ENCODE measurements at places on chromosomes 2 and 18.

DNA sequence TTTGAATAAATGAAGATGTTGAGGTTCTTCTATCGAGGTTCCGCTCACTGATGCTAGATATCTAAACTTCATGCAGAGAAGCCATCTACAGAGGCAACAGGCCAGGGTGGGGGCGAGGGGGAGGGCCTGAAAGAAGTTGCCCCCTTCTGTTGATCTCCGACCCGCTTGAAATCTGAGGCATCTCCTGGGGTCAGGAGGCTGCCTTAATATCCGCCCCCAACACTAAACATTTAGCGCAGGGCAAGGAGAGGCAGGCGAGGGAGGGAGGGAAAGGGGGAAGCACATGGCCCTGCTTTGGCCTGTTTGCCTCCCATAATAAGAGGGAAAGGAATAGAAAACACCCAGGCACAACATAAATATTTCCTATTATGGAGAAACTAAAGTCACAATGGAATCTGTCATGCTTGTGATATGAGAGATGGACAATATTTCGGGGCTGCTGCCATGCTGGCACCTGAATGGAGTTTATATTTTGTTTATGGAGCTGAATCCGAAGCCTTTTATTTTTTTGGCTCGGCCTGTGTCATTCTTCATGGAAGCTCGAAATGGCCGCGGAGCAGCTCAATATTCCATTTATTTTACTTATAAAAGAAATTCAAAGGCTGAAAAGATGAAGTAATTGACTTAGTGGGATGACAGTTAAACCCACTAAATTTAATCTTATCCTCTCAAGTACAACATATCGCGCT, 221.1 kb downstream of the INSIG2 start:
- DNase-seq = no peak

- DNase-seq = no peak
These were observed 11.3 kb downstream of the MC5R start for GRCh38 chr18:13835202-13835601.

DNA sequence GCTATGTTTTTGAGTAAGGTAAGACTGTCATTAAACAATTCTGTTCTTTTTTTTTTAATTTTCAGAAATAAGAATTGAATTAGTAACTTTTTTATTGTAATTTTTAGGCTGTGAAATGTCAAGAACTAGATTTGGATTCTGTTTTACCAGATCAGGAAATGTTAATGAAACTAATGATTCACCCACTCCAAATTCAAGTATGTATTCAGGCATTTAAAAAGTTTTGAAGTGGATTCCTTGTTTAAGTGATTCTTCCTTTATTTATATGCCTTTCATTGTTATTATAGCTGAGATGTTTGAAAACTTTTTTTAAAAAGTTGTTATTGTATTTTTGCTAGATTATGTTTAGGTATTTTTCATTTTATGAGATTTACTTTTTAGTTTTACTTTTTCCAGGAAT, 96.7 kb downstream of the UBR3 start:
- DNase-seq = no peak

- DNase-seq = no peak
These were observed 5.7 kb downstream of the ROCK1 start for GRCh38 chr18:21105936-21106335.

DNA sequence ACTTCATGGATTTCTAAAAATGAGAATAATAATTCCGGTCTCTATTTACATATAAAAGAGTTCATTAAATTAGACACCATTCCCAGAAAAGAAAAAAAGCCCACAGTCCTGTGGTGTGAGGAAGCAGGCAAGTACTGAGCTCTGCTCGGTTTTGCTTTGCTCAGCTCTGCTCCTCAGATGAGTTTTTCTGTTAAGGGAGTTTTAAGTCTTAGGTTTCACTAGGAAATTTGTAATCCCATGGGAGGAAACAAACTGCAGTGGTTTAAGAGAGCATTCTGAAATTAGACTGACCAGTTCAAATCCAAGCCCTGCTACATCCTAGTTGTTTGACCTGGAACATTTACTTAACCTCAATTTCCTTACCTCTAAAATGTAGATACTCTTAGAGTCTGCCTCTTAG, 338.6 kb upstream of the MMADHC start:
- DNase-seq = no peak

- no peak for DNase-seq
These were observed 54.4 kb upstream of the SEC11C start for GRCh38 chr18:59085126-59085794.

DNA sequence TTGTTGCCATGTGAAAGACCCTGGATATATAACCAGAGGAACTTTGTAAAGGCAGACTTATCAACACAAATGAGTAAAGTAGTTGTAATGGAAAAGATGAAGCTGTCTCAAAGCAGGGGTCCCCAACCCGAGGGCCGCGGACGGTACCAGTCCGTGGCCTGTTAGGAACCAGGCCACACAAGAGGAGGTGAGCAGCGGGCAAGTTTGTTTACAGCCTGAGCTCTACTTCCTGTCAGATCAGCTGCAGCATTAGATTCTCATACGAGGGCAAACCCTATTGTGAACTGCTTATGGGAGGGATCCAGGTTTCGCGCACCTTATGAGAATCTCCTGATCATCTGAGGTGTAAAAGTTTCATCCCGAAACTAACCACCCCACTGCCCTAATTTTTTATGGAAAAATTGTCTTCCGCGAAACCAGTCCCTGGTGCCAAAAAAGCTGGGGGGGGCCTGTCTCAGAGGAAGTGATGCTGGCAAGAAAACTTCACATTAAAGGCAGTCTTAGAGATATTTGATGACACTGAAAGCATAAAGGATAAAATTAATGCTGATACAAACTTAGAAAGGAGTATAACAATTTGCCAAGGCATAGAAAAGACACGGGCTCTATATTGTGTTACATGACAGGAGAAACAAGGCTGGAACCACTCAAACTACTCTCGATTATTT, 57.5 kb upstream of the MSTN start:
- no peak for DNase-seq

DNA sequence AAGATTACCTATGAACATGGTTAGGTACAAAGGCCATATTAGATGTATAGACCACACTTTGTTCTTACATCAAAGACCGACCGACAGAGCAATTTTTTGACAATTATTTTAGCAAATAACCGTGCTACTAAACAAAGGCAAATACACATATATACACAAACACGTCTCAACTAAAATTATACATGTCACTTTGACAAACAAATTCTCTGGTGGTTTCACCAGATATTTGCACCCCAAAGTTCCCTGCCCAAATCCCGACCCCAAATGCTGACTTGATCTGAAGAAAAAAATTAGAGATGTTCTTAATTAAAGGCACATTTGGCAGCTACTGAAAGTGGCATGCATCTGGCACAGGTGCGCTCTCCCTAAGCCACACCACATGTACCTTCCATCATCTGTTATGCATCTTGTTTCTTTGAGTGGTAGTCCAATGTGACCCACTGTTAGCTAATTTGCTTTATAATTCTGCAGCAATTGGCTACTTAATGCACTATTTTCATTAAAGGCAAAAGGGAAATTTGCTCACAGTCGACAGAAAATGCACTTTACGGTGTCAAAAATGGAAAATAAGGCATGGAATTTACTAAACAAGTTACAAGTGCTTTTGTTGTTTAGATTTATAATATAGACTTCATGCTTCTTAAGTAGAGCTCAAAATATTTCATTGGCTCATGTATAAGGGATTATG, 92.1 kb downstream of the ARHGEF33 start:
- DNase-seq = no peak

DNA sequence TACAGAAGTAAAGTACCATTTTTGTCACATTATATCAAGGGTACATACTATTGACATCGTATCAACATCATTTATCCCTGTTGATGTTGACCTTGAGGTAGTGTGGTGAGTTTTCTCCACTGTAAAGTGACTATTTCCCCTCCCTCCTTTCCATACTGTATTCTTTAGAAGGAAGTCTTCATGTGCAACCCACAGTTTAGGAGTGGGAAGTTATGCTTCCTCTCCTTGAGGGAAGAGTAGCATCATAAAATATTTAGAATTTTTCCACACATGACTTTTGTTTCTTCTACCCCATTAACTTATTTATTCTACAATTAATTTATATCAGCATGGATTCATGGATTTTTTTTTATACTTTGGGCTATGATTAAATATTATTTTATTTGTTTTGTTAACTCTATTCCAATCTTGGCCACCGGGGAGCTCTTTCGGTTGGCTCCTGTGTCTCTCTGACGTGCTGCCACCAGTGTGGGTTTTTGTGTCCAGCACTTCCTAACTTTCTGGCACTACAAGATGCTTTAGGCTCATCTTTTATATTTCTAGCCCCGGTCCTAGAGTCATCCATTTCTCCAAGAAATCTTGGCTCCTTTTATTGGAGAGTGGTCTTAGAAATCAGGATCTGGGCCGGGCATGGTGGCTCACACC, 19.0 kb downstream of the AQP12B start:
- DNase-seq = no peak

DNA sequence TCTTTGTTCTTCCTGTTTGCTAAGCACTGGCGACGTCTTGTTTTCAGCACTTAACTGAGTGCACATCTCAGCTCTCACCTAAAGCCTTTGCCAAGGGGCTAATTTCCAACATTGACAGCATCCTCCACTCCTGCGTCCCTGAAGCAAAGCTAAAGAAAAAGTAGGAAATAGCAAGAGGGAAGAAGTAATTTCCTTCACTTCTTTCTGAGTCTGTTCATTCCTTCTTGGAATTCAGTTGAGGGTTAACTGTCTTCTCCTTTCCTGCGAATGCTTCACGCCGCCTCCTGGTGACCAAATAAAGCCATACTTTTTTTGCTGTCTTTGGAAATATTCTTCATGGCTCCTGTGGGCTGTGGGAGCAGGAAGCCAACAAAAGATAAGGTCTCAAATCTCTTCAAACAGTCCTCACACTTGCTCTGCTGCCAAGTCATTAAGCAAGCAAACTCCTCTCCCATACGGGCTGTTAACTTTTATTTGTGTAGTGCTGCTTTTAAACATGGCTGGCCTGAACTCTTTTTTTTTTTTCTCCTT, 100.9 kb downstream of the DPP10 start:
- no peak for DNase-seq

DNA sequence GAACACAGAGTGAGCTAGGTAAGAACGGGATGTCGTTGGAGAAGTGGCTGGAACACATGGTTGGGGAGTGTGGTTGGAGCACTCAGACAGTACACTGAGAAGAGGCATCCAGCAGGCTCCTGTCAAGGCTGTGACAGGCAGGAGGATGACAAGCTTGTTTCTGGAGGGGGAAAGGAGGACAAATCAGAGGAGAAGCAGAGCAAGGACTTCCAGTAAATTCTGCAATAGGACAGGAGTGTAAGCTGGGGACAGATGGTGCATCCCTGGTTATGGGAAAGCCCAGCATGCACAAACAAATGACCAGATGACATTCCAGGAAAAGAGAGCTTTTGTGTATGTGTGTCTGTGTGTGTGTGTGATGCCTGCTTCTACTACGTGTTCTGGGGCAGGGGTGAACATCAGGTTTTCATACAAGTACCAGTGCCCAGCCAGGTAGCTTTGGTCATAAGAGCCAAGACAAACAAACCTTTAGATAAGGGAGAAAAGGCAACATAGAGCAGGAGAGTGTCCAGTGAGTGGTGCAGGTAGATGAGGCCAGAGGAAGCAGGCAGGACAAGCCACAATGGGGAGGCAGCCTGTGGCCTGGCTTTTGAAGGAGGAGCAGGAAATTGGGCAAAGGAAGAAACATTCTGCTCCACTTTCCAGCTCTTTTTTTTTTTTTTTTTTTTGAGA, 32.1 kb upstream of the MAPK4 start:
- DNase-seq = no peak

DNA sequence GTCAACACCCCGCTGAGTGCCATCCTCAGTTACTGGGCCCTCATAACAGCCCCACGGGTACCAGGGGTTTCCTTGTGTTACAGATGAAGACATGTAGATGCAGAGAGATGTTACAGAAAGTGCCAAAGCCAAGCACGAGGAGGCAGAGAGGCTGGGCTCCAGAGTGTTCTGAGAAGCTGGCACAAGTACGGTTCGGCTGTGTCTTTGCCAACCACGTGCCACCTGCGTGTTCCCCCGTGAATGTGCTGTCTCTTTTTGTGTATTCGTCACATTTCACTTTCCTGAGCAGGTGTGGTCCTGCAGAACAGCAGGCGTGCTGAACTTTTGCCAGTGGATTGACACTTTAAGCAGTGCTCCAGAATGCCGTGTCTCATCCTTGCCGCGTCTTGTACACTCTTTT, 124.6 kb downstream of the NCK2 start:
- no peak for DNase-seq

DNA sequence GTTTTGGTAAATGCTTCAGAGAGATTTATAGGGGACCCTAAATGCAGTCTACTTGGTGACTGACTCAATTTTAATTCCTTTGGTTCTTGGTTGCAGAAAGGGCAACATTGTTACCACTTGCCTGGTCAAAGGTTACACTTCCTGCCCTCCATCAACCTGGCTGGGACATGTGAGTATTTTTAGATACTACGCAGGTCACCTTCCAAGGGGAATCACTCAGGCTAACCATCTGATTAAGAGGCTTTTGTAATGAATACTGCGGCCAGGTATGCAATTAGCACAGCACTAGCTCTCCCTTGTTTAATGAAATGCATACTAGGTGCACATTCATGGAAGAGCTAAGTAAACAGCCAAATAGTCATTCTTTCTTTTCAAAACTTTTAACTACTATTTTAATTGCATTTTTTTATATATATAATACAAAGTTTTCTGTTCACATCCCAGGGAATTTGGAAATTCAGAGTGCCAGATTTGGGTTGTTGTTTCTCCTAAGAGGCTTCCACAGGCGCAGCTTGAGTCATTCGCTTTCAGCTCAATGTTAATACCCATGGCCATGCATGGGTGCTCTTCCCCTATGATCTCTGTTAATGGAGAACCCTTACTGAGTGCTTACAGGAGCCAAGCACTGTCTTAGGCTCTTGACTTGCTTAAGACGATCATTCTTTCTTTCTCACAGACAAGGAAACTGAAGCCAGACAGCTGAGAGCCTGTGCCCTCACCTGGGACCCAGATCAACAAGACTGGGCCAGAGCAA, 152.2 kb downstream of the MTX2 start:
- no peak for DNase-seq

- no peak for DNase-seq
These were observed 17.7 kb upstream of the ACOXL start for GRCh38 chr2:110714452-110715224.

DNA sequence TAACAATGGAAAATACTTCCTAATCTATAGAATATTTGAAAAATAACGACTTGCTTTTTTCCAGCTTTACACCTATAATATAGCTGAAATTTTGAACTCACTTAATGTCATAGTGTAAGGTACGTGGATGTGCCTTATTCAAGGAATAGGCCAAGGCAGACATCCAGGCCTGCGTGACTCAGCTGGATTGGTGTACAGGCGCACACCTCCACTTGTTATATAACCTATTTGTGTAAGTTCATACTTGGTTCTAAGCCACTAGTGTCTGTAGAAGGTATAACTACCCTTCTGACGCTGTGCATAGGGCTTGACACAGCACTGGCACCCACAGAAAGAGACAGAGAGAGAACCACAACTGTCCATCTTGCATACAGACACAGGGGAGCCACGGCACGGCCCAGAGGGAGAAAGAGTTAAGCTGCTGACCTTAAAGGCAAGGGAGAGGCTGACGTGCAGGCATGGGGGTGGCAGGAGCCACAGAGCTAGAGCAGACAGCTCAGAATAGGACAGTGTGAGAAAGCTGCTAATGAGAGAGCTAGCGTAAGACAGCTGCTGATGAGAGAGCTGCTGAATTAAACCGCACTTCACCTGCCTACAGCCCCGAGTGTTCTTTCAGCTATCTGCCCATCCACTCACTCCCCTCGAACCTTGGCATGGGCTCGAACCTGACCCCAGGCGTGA, 16.1 kb downstream of the CCDC178 start:
- DNase-seq = no peak

GRCh38 chr2:145085612-145086011, 565.7 kb upstream of the ZEB2 start:
- no peak for DNase-seq

- DNase-seq = no peak
These were observed 128.6 kb downstream of the SPOPL start for GRCh38 chr2:138630164-138630563.
